T-helper 2 cell treated with Interferon-gamma antibody and Interleukin-4, amounts not matched to agents 5 μg/mL and 100 μg/mL, for 36 hours (primary cell): ENCODE measurements at places on chromosomes 1 and 21.

DNA sequence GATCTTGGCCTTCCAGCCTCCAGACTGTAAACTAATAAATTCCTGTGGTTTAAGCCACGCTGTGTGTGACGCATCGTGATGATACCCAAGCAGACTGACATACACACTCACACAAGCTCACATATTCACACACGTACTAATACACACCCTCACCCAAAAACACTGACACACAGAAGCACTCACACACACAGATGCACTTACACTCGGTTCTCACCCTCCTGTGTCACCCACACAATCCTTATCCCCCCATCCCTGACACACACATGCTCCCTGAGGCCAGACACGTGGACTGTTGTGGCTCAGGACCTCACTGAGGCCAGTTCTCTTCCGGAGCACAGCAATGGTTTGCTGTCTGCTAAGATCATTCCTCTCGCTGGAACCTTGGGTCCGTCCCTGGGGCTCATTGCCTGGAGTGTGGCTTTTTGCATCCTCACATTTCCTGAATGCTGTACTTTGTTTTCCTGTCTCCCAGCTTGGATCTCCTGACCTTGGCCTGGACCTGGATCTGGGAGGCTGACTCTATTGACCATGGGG is 76.9 kb upstream of the LYST start:
- no peak for DNase-seq

- DNase-seq = no peak
Observed at GRCh38 chr1:113675302-113675701, 84.0 kb downstream of the PHTF1 start.

DNA sequence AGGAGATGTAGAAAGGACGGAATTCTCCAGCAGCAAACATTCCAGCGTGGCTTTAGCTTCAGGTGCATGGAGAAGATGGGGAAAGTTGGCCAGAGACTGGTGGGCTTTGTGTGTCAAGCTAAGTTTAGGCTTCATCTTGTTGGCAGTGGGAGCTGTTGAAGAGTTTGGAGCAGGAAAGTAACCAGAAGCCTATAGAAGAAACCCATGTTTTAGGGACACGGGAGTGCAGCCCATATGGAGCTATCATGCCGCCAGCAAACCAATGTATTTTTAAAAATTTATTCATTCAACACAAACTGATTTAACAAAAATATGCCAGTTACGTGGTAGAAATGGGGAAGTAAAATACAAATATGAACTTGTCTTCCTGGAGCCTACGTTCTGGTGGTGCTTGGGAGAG is 53.7 kb downstream of the ACTL8 start:
- DNase-seq = no peak

GRCh38 chr1:154772606-154773506 is 97.2 kb downstream of the KCNN3 start:
- no peak for DNase-seq

DNA sequence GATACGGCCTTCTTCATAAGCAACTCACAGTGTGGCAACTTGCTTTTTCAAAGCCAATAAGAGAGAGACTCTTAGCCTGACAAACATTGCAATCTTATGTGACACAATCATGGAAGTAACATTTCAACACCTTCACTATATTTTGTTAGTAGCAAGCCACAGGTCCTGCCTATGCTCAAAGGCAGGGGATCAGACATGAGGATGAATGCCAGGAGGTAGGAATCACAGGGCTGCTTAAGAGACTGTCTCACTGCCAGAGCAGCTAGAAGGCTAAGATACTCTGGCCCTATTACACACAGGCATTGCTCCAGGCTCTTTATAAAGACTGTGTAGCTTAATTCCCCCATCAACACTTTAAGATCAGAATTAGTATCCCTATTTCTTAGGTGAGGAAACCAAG is 236.2 kb upstream of the KAZN start:
- no peak for DNase-seq

GRCh38 chr1:74065081-74065480 is 132.9 kb downstream of the LRRIQ3 start:
- no peak for DNase-seq

DNA sequence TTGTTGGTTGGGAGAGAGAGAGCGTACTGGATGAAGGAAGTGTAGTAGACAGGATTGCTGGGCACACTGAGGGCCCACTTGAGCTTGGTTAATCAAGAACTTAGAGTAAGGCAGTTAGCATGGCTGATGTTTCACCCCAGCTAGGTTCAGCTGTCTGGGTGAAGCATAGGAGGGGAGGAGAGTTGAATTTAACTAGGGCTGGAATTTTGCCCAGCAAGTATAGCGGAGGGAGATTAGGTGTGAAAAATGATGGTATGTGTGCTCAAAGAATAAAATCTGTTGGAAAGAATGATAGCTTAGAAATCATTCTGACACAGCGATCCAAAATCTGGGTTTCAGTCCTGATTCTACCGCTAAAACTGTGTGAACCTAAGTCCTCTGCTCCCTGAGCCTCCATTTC is 461.5 kb upstream of the PROX1 start:
- DNase-seq = no peak

DNA sequence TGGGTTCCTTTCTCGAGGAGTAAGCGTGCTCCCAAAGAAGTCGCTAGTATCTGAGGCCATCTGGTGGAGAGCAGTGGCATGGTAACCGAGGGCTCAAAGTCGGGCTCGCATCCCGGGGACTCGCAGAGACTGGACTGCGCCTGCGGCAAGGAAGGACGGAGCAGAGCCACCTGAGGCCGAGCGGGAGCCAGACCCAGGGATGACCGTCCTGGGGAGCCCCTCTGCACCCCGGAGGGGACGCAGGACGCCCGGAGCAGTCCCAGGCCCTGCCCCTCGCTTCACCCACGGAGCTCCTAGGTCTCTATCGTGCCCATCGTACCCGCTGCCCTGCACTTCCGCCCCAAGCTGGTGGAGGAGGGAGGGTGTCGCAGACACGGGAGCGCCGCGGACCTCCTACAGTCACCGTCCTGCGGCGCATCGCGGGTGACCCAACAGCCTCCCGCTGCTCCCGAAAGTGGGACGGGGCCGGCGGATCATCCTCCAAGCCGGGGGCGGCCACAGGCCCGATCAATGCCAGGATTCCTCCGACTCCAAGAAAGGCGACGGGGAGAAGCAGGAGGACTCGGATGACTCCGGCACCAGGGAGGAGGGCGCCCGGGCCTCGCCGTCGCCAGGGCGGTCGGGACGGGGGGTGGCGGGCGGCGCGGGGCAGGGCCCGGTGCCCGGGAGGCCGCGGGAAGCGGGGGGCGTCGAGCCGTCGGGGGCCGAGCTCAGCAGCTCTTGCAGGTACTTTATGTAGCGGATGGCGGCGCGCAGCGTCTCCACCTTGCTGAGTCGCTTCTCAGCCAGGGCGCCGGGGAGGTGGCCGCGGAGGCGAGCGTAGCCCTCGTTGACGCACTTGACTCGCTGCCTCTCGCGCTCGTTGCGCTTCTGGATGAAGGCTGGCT is 2.3 kb upstream of the CACNA1S start:
- DNase-seq = peak; percentile 63

GRCh38 chr1:3744646-3745045 is 7.6 kb upstream of the CCDC27 start:
- DNase-seq = no peak

DNA sequence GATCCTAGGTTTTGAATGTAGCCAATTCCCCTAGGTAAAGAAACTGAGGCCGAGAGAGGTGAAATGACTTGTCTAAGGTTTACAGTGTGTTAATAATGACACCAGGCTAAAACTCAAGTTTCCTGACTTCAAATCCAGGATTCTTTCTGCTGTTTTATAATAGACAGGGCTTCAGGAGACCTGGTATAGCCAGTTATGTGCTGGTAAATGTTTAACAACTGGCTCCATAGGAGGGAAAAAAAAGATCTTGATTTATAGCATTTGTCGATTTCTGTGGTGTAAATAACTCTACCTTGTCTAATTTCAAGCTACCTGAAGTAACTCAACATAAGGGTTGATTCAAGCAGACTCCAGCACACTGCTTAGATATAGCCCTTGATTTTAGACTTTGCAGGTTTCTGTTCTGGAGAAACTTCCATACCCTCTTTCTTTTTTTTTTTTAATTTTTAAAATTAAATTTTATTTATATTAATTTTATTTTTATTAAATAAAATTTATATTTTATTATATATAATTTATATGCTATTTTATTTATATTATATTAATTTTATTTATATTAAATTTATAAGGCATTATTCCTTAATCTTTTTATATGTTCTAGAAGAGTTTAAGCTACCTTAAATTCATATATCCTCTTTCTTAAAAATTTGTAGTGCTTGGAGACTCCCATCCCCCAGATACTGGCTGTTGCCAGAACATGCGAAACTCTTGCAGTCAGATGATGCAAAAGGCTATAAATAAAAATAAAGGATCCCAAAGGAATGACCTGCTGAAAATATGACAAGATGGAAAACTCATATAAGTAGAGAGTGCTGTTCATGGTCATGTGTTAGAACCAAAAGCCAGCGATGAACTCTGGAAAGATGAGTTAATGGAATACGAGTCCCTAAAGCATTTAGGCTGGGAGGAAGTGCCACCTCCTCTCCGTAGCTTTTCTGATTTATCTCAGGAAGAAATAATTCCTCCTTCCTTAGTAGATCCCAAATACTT is 35.4 kb upstream of the SRSF10 start:
- no peak for DNase-seq

- peak; percentile 79 for DNase-seq
Observed at GRCh38 chr1:93715529-93716126, 34.0 kb upstream of the BCAR3 start.

DNA sequence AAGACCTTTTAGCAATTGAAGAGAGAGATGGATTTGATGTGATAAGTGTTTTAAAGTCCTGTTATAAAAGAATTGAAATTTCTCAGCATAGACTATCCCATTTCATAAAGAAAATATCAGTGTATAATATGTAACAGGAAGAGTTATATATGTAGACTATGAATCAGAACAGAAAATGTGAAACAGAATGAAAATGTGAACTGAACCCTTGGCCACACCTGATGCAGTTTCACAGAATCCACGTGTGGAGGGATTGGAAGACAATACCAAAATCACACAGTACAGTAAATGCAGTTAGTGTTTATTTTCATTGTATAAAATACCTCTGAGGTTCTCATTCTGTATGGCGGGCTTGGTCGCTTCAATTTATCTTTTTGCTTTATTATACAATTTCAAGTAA is 9.9 kb upstream of the SLAMF1 start:
- peak; percentile 4 for DNase-seq

- DNase-seq = no peak
Observed at GRCh38 chr1:10050611-10051010, 17.9 kb downstream of the UBE4B start.

GRCh38 chr1:162303004-162303344 is 73.7 kb downstream of the SPATA46 start:
- DNase-seq = no peak

GRCh38 chr1:85665932-85666331 is 42.3 kb downstream of the ZNHIT6 start:
- DNase-seq = no peak

DNA sequence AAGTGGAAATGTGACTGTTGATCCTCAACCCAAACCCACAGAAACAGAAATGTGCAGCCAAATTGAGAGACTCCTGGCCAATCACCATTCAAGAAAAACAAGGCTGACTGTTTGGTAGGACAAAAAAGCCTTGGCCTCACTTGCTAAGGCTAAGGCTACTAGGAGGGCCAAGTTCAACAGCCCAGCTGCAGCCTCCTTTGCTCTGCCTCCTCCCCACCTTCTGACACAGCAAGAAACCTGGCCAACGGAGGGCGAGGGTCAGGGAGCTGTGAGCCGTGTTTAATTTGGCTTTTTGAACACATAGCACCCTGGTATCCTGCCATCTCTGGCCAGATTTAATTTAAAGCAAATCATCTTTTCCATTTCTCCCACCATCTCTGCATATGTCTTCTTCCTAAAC is 165.8 kb upstream of the RAB4A start:
- DNase-seq = no peak

GRCh38 chr1:212440419-212440818 is 7.7 kb downstream of the NENF start:
- DNase-seq = no peak

GRCh38 chr1:119587341-119587740 is 60.7 kb downstream of the ZNF697 start:
- no peak for DNase-seq

DNA sequence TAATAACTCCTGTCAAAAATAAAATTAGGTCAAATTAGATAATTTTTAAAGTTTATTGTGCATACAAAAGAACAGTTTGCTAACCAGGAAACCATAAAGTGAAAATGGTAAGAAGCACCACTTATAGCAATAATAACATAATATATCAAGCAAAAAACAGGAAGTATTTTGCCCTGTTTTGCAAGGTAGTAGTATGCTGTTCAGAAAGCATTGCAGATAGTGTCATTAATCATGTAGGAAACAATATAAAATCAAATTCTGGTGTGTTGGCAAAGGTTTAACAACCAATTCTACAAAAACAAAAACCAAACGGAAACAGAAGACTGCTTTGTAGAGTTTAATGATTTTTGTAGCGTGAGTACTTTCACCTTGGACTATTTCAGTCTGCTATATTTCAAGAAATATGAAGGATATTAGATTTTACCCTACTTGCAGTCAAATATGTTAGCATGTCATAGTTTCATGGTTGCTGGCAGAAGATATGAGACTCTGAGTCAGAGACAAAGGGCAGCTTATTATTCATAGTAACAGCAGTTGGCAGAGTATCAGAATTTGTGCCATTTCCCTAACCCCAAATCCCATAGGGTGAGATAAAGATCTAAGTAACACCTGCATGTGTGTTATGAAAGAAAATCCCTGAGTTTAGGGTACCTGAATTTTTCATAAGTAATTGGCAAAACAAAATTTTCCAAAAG is 729.0 kb upstream of the BRINP3 start:
- no peak for DNase-seq
